ENCODE measurements at places on chromosomes 1 and 21.

DNA sequence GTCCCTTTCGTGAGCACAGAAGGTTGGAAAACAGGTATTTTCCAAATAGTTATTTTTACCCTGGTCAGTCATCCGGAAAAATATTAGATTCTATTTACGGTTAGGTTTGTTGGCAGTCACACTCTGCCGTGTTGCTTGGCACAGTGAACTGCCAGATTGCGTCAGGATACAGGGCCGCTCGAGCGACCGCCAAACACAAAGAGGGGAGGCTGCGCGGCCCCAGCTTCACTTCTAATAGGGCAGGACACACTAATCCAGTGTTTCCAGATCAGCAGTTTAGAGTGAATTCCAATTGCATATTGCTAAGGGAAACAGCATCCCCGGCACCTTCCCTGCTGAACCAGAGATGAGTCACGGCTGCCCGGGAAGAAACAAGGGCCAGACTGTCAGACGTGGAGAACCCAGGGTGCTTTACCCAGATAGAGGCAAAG, 22.9 kb downstream of the UMODL1 start:
- DNase-seq, result no peak

DNA sequence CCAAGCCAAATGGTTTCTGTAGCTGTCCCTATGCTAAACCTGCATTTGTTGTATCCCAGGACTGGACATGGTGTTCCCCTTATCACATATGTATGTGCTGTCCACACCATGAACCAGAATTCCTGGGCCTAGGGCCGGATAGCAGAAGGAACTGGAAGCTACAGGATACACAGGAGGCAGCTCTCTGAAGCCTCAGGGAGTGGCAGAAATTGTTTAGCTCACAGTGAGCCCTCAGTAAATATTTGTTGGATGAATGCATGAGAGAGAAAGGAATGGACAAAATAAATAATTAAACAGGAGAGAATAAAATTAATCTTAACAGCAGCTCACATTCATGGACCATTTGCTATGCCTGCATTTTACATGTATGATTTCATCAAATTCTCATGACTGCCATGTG, 2.1 kb downstream of the NIPAL3 start:
- DNase-seq, result no peak

DNA sequence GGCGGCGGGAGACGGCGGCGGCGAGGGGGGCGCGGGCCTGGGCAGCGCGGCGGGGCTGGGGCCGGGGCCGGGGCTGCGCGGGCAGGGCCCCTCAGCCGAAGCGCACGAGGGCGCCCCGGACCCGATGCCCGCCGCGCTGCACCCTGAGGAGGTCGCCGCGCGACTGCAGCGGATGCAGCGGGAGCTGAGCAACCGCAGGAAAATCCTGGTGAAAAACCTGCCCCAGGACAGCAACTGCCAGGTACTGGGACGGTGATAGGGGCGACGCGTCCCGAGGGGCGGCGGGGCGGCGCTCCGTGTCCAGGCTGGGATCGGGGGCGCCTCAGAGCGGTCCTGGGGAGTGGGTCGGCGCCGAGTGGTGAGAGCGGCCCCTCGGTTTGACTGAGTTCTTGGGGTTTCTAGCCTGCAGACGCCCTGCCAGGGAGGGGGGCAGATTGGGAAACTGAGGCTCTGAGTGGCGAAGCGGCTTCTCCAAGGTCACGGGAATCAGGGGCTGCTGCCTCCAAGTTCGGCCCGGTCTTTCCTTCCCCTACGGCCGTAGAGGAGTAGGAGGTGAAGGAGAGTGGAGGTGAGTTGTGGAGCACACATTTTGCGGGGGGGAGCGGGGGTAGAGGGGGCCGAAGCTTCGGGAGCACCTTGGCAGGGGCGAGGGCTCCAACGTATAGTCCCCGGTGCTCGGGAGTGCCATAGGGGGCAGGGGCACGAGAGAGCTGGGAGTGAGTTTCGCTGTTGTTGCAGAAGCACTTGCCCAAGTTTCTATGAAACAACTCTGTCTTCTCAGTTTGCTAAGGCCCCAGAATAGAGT, 508 bp downstream of the RAVER2 start:
- DNase-seq, result peak; percentile 47

DNA sequence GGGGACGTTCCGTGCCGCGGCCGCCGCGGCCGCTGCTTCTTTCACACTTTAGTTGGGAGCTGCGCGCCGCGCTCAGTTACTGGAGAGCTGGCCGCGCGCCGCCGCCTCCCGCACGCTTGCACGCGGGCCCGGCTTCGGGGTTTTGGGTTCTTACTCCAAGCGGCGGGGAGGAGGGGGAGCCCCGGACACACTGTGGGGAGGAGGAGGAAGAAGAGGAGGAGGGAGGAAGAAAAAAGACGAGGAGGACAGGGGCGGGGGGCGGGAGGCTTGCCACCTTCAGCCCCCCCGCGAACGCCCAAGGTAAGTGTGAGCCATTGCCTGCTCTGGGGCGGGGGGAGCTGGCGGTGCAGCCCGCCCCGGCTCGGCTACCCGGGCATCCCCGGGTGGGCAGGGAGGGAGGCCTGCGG, 243 bp downstream of the C1orf21 start:
- no peak for DNase-seq

DNA sequence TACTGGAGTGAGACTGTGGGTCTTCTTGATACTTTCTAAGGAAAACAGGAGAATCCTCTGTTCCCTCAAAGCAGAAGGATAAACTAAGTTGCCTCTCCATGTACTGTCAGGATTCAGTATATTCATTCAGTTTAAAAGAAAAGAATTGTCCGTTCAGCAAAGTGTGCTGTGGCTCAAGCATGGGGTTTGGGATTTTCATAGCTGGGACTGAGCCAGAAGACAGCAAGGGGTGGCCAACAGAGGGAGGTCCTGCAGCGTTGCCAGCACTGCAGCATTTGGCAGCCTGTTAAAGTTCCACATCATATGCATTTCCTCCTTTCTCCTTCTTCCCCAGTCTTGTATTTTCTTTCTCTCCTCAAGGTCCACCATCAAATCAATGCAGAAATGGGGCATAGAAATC, 75.1 kb downstream of the DTL start:
- DNase-seq, result no peak

DNA sequence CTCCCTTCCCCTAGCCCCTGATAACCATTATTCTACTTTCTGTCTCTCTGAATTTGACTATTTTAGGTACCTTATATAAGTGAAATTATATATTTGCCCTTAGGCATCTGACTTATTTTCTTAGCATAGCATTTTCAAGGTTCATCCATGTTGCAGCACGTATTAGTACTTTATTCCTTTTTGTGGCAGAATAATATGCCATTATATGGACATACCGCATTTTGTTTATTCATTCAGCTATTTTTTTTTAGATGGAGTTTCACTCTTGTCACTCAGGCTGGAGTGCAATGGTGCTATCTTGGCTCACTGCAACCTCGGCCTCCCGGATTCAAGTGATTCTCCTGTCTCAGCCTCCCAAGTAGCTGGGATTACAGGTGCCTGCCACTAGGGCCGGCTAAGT, 326.2 kb upstream of the PLXNA2 start:
- no peak for DNase-seq

- no peak for DNase-seq
Observed at GRCh38 chr1:203186446-203187303, at the start of gene CHI3L1. Gene CHI3L1, minus strand, starts transcription at chr1:203186704. Its CDS starts 81 bp downstream, at chr1:203186623.

DNA sequence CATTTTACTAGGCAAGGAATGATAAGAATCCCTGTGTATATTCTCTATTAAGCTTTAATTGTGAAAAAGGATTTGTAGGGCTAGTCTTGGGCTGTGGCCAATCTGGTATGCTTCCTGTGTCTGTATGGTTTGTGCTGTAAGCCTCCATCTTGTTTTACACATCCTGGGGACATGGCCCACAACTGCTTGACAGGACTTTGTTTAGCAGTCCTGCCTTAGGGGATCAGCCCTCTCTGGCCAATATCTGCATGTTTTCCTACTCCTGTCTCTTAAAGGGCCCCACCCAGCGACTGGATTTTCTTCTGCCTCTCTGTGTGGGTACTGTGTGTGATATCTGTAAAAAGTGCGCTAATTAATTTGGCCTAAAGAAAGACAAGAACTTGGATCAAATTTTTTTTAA, 813.2 kb downstream of the PLA2G4A start:
- no peak for DNase-seq

DNA sequence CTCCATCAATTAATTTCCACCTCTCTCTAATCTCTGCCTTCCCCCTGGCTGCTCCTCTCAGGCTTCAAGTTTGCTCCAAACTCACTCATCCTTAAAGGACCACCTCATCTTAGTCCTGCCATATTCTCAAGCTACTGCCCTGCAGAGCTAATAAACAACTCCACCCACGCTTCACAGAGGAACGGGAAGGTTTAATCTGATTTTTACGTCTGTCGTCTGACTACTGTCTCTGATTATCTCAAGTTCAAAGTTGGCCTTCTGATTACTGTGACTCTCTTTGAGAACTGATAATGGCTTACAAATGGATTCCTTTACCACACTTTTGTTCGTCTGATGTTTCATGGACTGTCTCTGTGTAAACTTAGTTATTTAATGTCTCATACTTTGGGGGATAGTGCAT, 7.6 kb upstream of the CPT2 start:
- DNase-seq, result no peak

GRCh38 chr1:168347630-168348029, 67.0 kb downstream of the TBX19 start:
- no peak for DNase-seq

DNA sequence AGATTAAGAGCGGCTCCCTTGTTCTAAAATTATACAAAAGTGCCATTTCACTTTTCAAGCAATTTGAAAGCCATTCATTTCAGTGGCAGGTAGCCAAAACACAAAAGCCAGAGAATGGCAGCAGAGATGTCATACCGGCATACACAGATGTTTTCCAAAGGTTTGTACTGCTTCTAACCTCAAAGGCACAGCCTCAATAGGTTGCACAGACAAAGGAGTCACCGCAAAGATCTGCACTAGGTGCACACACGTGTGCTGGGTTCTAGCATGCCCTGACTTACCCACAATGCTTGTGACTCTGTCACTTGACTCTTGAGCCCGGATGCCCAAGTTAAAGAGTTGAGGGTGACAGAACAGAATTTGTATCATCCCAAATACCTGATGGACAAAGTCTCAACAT, 448.9 kb upstream of the ADGRL2 start:
- DNase-seq, result peak; percentile 85

- DNase-seq, result no peak
Observed at GRCh38 chr1:208108213-208108608, 136.0 kb downstream of the PLXNA2 start.

- DNase-seq, result peak; percentile 62
Observed at GRCh38 chr1:165235155-165235776, 121.2 kb downstream of the LMX1A start.

- DNase-seq, result no peak
Observed at GRCh38 chr1:162446946-162447345, 35.0 kb upstream of the SH2D1B start.

GRCh38 chr1:36522461-36523229, 39.9 kb upstream of the CSF3R start:
- DNase-seq, result no peak

- DNase-seq, result no peak
Observed at GRCh38 chr1:30197639-30198450, 525.5 kb downstream of the MATN1 start.

GRCh38 chr1:61079296-61079897, 3.0 kb upstream of the NFIA start:
- DNase-seq, result peak; percentile 91

Data from NCI-H1105 treated with DMSO at 0.1 percent for 48 hours (cell line).